Stimulated activated CD8-positive, alpha-beta memory T cell treated with anti-CD3 and anti-CD28 coated beads, Interleukin-4, amount 100 ng/mL, for 1 hour (primary cell): ENCODE measurements at places on chromosomes 7 and 10.

- no peak for DNase-seq
Observed at GRCh38 chr10:24438800-24439199, 229.9 kb downstream of the KIAA1217 start.

DNA sequence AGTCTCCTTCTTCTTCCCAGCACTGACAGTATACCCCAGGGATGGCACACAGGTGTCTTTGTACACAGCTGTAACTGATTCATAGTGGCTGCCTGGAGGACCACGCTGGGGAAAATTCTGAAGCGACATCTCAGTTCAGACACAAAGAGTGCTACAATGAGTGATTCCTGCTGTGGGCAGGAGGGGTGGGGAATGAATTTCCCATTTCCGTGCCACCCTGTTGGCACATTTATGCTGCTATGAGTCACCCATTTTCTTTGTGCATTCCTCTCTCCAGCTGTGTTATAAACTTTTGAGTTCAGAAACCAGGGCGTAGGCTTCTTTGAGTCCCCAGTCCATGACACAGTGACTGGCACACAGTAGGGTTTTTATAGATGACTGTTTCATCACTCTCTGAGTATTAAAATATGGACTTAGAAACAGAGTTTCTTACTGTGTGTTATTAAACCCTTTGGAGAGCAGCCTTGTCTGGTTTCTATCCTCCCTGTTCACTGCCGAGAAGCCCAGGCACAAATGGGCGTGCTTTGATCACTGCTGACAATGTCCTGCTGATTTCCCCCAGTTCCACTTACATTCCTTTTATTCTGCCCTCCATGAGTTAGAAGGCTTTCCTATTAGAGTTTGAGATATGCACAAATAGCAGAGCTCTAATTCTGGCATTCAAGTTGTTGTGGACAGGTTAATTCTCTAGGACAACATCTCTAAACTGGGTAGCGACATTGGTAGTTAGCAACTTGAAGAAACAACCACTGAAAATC lies 24.0 kb upstream of the NPS start:
- no peak for DNase-seq

DNA sequence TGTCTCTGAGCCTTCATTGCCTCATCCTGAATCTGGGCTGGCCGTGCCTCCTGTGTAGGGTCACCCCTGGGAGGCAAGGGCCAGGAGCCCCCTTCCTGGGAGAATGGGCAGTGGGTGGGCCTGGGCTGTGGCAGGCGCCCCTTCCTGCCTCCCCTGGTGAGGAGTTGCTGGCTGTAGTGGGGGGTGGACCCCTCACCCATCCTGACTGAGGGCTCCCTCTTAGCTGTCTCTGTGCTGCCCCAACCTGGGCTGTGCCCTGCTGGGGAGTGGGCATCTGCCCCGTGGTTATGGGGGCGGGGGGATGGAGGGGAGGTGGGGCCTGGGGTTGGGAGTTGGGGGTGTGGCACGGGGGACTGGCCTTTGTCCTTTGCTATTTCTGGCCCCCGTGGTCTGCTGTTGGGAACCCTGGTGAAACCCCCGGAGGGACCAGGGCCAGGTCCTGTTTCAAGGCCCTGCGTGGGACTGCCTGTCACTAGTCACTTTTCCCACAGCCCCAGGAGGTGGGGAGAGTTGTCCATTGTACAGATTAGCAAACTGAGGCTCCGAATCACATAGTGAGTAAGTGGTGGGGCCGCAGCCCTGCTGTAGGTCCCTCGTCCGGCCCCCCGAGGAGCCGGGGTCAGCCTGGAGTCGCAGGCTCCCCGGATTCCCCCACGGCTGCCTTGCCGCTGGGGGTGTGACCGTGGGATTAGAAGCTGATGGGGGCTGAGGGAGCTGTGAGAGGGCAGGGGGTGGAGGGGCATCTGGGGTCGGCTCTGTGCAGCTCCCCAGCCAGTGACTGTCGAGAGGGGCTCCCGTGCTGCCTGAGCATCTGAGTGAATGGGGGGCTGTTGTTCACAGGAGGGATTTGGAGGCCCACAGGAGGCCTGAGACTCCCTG lies 2.7 kb downstream of the TTYH3 start:
- no peak for DNase-seq

- DNase-seq: no peak
Observed at GRCh38 chr7:95357623-95358022, 33.3 kb upstream of the PON1 start.

- no peak for DNase-seq
Observed at GRCh38 chr7:98868450-98868849, 1.4 kb downstream of the TMEM130 start.

- DNase-seq: no peak
Observed at GRCh38 chr7:33155811-33156210, 26.4 kb downstream of the BBS9 start.

- no peak for DNase-seq
Observed at GRCh38 chr7:48337012-48337621, 165.9 kb downstream of the ABCA13 start.

DNA sequence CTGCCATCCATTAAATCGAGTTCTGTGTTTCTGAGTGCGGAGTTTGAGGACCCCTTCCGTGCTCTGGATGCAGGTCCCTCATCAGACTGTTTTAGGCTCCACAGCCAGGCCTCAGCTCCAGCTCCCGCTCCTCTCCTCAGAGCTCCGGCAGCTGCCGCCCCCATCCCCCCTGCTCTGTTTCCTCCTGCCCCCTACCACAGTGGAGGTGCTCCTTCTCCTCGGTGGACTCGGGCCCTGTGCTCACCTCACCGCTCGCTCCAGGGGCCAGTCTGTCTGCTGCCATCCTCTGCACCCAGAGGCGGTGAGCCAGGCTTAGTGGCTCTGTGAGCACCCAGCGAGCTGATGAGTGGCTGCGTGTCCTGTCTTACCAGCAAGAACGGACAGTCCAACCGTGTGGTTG lies 21.4 kb upstream of the PRKAR1B start:
- no peak for DNase-seq
